Activated CD8-positive, alpha-beta memory T cell treated with anti-CD3 and anti-CD28 coated beads, Interleukin-2, amount 50 U/mL, for 4 hours (primary cell): ENCODE measurements at places on chromosomes 11 and 22.

GRCh38 chr11:38950867-38951266, 2352.8 kb upstream of the RAG2 start:
- DNase-seq = no peak

- peak; percentile 41 for DNase-seq
These were observed 16.5 kb downstream of the ZBTB16 start for GRCh38 chr11:114075891-114076441.

DNA sequence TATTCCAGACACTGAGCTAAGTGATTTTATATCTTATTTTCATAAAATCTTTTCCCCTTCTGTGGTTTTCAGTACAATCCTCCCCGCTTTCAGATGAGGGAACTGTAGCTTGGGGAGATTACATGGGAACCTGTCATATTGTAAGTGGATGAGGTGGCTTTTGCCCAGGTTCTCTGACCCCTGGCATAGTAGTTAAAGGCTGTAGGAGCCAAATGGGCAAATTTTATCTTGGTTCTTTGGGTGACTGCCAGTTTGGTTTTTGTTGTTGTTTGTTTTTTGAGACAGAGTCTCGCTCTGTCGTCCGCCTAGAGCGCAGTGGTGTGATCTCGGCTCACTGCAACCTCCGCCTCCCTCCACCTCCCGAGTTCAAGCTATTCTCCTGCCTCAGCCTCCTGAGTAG, 411.6 kb upstream of the NARS2 start:
- DNase-seq = no peak

DNA sequence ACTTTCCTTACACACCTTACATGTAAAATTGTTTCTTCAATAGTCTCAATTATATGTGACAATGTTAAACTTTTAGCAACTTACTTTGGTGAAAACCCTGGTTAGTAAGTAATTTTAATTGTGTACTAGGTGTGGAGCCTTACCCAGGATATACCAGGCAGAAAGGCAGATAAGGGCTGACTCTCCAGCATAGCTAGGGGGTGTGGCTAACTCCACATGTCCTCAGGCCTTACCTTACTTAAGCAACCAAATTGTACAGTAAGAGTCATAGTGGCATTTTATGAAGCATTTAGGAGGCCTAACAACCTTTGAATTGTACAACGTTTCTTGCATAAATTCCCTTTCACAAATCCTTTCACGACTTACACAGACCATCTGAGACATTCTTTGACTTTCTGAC, 118.2 kb upstream of the OR9Q1 start:
- no peak for DNase-seq

GRCh38 chr11:86940122-86940777, 14.9 kb downstream of the FZD4 start:
- no peak for DNase-seq

GRCh38 chr22:50361222-50361621, 18.1 kb downstream of the PPP6R2 start:
- DNase-seq = no peak

GRCh38 chr11:45771566-45772448, 33.1 kb upstream of the SLC35C1 start:
- DNase-seq = peak; percentile 86

DNA sequence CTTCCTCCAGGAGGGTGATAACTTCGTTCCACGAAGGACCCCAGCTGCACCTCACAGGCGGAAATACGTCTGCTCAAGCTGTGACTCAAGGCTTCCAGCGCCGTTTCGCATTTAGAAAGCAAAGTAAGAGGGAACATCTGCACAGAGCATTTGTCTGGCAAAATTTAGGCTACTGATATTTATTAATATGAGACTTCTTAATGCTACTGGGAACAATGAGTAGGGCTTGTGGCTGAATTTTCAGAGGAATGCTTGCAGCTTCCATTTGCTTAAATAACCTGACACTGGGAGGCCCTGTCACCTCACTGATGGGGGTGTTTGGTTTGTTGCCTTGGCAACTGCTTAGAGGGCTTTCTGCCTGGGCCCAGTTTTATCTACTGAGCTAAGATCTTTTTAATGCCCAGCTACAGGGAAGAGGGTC, 14.7 kb upstream of the ST14 start:
- DNase-seq = no peak

- DNase-seq = no peak
These were observed 82.6 kb downstream of the ARHGAP20 start for GRCh38 chr11:110629594-110629993.
